ENCODE measurements at places on chromosomes 1 and 21.

DNA sequence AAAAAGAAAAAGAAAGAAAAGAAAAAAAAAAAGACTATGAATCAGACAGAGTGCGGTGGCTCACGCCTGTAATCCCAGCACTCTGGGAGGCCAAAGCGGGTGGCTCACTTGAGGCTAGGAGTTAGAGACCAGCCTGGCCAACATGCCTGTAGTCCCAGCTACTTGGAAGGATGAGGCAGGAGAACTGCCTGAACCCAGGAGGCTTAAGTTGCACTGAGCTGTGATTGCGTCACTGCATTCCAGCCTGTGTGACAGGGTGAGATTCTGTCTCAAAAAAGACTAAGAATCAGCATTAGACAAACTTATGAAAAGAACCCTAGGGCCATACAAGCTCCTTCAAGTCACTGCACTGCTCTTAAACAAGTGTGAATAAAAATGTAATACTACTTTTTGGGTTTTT is 16.9 kb downstream of the PSMB4 start:
- DNase-seq = no peak

- DNase-seq = no peak
Observed at GRCh38 chr21:41615613-41616012, 107.7 kb upstream of the TMPRSS2 start.

GRCh38 chr1:109995536-109995935 is 11.0 kb downstream of the AHCYL1 start:
- no peak for DNase-seq

- no peak for DNase-seq
Observed at GRCh38 chr21:15015622-15016471, 49.0 kb downstream of the NRIP1 start.

GRCh38 chr1:67919274-67920072 is 86.2 kb upstream of the GNG12 start:
- no peak for DNase-seq

GRCh38 chr21:46639489-46640386 is 4.3 kb downstream of the PRMT2 start:
- DNase-seq = no peak

- no peak for DNase-seq
Observed at GRCh38 chr21:35335951-35336446, 286.9 kb upstream of the RUNX1 start.

GRCh38 chr1:242128951-242129502 is 130.1 kb upstream of the MAP1LC3C start:
- no peak for DNase-seq

DNA sequence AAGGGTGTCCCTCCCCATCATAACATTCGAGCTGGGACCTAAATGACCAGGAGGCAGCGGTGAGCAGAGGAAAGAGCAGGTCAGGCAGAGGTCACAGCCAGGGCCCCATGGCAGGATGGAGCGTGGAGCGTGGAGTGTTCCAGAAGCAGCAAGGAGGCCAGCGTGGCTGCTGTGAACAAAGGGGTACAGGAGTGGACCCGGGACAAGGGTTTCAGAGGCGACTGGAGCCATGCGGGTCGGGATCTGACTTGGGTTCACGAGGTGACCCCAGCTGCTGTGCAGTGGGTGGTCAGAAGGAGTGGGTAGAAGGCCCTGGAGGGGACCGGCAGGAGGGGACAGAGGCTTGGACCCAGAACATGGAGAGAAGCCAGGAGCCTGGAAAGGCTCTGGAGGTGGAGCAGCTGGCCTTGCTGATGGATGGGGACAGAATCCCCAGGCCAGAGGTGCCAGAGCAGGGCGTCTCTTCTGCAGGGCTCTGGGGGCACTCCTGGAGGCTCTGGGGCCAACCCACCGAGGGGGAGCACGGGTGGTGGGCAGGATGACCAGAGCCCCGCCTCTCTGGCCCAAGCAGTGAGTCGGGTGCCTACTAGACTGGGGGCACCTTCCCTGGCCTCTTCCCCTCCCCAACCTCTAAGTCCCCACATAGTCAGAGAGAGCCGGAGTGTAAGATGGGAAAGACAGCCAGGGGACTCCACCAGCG is 2.3 kb downstream of the CHD5 start:
- DNase-seq = no peak

DNA sequence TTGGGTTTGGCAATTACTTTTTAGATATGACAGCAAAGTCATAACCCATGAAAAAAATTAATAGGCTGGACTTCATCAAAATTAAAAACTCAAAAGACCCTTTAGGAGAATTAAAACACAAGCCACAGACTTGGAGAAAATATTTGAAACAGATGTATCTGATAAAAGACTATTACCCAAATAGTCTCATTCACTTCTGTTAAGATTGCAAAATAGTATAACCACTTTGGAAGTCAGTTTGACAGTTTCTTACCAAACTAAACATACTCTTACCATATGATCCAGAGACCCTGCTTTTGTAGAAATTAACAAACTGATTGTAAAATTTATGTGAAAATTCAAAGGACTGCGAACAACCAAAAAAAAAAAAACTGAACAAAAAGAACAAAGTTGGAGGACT is 32.5 kb upstream of the SLC44A3 start:
- DNase-seq = no peak

DNA sequence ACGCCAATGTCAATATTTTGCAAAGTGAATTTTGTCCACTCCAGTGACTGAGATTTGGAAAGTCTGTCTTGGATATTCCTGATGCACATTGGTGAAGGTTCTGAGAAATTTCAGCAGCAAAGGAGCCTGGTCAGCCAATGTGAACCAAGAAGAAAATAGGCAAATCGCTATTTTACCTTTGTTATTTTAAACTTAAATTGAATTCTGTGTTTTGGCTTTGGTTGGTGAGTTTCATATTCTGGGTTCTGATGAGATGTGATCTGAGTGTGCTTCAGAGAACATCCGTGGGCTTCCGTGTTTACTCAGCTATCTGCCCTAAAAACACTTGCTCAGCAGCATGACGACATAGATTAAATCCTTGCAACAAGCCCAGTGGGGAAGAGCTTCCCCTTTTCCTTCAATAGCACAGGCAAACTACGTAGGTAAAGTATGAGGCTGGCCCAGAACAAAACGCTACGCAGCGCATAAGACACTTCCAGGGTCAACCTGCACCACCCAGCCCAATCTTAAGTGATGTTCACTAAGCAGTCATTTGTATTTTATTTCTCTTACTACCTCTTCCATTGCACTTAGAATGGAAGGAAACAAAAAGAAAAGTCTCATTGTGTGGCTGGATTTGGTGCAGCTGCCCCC is 176.4 kb upstream of the KAZN start:
- no peak for DNase-seq

- DNase-seq = no peak
Observed at GRCh38 chr1:50940291-50940690, 19.8 kb downstream of the FAF1 start.

GRCh38 chr1:186812570-186812969 is 16.2 kb upstream of the PLA2G4A start:
- no peak for DNase-seq

GRCh38 chr1:185920602-185921001 is 186.4 kb downstream of the HMCN1 start:
- DNase-seq = no peak

DNA sequence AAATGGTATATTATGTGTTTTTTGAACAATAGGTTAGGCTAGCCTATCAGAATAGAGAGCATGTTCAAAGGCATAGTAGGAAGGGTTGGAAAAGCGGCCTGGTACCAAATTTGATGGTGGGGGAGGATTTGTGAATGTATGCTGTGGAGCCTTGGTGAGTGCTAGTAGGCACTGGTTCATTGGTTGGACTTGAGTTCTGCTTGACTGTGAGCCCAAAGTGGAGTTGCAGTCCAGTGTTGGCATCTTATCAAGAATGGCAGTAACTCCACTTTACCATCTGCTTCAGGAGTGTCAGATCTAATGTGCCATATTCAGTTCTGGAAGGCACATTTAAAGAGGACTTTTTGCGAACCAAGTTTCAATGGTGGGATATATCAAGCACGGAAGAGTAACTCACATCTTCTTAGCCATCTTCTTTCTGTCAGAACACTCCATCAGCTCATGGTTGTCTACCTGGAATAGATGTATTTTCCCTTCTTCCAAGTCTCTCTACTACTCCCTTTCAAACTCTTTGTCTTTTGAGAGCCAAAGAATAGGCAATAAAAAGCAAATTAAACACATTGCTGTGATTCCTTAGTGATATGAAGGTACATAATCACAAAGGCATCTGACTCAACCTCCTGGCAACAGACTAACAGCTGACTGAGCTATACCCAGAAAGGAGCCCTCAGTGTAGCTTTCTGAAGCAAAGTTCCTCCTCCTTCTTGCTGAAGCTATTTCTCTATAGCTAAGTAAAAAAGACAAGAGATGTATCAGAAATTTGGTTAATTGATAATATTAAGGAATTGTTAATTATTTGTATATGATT is 21.7 kb downstream of the LRRC8B start:
- DNase-seq = no peak

DNA sequence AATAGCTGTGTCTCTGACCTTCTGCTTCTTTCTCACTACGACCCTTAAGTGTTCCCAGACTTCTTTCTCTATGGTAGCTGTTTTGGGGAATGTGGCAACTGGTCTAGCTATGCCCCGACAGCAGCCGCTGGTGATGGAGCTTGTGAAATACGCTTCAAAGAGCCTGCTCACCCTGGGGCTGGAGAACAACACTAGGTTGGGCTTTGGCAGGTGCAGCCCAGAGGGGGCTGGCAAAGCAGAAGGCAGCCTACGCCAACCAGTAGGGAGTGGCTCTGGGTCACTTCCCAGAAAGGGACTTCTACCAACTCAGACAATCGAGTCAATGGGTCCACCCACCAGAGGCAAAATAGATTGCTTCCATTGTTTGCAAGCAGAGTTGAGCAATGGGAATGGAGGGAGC is 262.8 kb downstream of the LMO4 start:
- no peak for DNase-seq

- DNase-seq = no peak
Observed at GRCh38 chr1:45501505-45501859, 1.4 kb downstream of the MMACHC start.

DNA sequence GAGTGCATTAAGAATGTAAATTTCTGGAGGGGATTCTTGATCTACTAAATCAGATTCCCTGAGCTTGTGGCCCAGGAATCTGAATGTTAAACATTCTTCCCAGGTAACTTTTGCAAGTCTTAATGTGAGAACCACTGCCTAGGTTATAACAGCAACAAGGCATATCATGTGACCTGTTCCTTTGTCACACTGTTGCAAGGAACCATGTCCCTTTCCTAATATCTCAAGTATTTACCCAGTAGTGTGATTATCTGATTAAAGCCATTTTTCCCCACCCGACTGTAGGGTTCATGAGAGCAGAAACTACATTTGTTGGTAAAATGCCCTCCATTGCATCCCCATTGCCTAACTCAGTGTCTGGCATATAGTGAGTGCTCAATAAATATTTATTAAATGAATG is 112.9 kb upstream of the ATP1A1 start:
- DNase-seq = no peak

DNA sequence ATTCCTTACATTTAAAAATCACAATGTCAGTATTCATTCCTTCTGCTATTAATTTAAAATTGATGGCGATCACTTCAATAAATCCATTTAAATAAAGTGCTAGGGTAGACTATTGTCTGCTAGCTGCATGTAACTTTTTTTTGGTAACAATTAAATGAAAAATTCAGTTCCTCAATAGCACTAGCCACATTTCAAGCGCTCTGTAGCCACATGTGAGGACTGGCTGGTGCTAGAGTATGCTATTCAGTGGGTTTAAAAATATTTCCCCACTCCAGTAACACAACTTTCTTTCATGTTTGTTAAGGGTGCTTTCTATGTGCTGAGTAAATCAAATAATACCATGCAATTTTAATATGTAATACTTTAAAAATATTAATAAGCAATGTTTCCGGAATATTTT is 108.2 kb downstream of the LTN1 start:
- no peak for DNase-seq

- DNase-seq = no peak
Observed at GRCh38 chr1:151510020-151510405, 1.2 kb upstream of the CGN start.

DNA sequence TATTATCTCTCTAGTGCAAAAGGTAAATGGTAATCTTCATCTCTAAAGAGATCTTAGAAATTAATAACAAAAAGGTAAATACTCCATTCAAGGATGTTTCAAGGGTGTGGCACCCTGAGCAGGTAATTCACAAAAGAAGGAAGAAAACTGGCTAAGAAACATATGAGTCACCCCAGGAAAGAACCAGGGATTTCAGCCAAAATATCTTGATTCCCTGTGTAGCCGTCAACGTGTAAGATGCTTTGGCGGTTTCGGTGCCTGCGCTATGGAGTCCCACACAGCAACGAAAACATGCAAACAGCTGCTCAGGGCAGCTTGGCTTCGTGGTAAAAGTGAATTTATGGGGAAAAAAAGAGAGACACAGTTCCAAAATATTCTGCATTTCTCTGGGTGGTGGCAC is 3.7 kb downstream of the ITGB2 start:
- DNase-seq = no peak

Measured in activated naive CD8-positive, alpha-beta T cell treated with anti-CD3 and anti-CD28 coated beads for 36 hours (primary cell).